ENCODE measurements at places on chromosomes 1 and 21.

GRCh38 chr1:115879977-115880376 lies 39.1 kb upstream of the NHLH2 start:
- H3K27ac ChIP-seq: no peak overlapping the region
- H3K4me1 ChIP-seq: no peaks in the 10 kb centered on the region
- no peak for DNase-seq
- H3K27me3 ChIP-seq: peaks cover 15% of the 10 kb centered on the region
- H3K36me3 ChIP-seq: no peaks in the 10 kb centered on the region
- no peak overlapping the region for H3K4me3 ChIP-seq

GRCh38 chr1:33292726-33293340 lies 28.1 kb downstream of the A3GALT2 start:
- no peak for DNase-seq
- peaks cover 10% of the 10 kb centered on the region for H3K36me3 ChIP-seq
- peaks cover 9% of the 10 kb centered on the region for H3K4me1 ChIP-seq
- no peaks in the 10 kb centered on the region for H3K27me3 ChIP-seq
- H3K27ac ChIP-seq: no peak overlapping the region

DNA sequence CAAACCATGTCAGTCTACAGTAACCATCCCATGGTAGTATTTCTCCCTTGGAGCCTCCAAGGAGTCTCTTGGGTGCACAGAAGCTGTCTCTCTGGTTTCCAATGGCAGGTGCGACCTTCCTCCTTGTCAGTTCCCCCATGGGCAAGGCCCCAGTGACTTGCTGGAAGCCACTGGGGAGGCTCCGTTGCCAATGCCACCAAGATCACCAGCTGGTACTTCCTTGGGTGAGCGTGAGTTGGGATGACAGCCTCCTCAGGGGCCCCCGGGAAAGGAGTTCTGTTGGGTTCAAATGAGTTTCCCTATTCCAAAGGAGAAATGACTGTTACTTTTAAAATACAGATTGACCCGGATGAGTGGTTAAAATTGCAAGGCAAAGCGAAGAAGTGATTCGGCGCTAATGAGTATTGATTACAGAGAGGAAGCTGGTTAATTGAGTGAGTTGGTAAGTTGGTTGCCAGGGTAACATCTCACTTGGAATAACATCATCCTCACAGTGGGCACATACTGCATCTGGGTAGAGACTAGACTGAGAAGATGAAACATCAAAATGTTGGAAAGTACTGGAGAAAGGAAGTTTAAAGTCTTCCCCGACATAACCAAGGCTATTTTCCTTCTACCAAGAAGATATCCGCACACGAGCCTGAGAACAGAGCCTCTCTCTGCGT lies 53.0 kb upstream of the LAPTM5 start:
- DNase-seq: no peak
- H3K4me3 ChIP-seq: no peak overlapping the region
- no peaks in the 10 kb centered on the region for H3K36me3 ChIP-seq
- no peaks in the 10 kb centered on the region for H3K4me1 ChIP-seq
- peaks cover 58% of the 10 kb centered on the region for H3K27me3 ChIP-seq

- no peaks in the 10 kb centered on the region for H3K27me3 ChIP-seq
- no peak for DNase-seq
- peaks cover 2% of the 10 kb centered on the region for H3K36me3 ChIP-seq
Measured at GRCh38 chr1:245946905-245947304, 560.2 kb downstream of the SMYD3 start.

GRCh38 chr1:170959385-170959784 lies 24.1 kb downstream of the MROH9 start:
- no peak overlapping the region for H3K4me3 ChIP-seq
- H3K4me1 ChIP-seq: no peaks in the 10 kb centered on the region
- H3K27me3 ChIP-seq: peaks cover 4% of the 10 kb centered on the region
- DNase-seq: no peak

GRCh38 chr1:59568158-59568935 lies 246.4 kb upstream of the HOOK1 start:
- H3K27me3 ChIP-seq: peaks cover 10% of the 10 kb centered on the region
- no peaks in the 10 kb centered on the region for H3K36me3 ChIP-seq
- H3K4me1 ChIP-seq: peaks cover 37% of the 10 kb centered on the region

- no peak for DNase-seq
- peaks cover 3% of the 10 kb centered on the region for H3K4me1 ChIP-seq
- peaks cover 3% of the 10 kb centered on the region for H3K36me3 ChIP-seq
- H3K4me3 ChIP-seq: no peak overlapping the region
Measured at GRCh38 chr21:42540396-42540795, 26.7 kb downstream of the SLC37A1 start.

GRCh38 chr1:31300193-31300592 lies 3.4 kb downstream of the ZCCHC17 start:
- H3K27ac ChIP-seq: no peak overlapping the region
- H3K27me3 ChIP-seq: no peaks in the 10 kb centered on the region
- H3K4me1 ChIP-seq: peaks cover 24% of the 10 kb centered on the region

DNA sequence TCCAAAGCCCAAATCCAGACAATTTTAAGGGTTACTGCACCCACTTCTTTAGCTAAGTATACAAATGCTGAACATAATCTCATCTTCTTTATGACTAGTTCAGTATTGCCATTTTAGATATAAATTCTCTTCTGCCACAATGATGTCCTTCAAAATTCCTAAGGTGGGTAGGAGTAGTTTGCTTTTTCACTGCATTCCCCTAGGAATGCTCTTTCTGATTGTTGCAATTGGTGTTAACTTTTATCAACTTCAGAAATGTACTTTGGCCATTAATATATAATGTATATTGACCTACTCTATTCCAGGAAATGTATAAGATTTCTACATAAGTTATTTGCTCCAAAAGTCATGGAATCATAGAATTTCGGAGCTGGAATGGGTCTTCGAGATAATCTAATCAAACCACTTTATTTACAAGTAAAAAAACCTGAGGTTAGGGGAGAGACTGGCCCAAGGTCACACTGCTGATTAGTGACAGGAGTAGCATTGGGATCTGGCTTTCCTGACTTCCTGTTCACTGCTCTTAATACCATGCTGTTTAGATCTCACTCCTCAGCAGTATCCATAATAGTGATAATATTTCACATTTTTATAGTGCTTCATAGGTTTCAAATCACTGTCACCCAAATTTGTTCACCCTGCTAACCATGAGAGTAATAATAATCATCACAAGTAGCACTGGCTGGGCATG lies 46.4 kb upstream of the RASAL2 start:
- H3K27me3 ChIP-seq: no peaks in the 10 kb centered on the region
- H3K4me3 ChIP-seq: no peak overlapping the region
- H3K4me1 ChIP-seq: no peaks in the 10 kb centered on the region
- no peak for DNase-seq

DNA sequence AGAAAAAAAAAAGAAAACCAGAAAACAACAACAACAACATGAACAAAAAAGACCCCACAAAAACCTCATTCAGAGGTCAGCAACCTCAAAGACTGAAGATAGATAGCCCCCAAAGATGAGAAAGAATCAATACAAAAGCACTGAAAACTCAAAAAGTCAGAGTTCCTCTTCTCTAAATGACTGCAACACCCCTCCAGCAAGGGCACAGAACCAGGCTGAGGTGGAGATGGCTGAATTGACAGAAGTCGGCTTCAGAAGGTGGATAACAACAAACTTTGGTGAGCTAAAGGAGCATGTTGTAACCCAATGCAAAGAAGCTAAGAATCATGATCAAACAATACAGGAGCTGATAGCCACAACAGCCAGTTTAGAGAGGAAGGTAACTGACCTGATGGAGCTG lies 17.0 kb downstream of the RAB3GAP2 start:
- no peak for DNase-seq
- peaks cover 31% of the 10 kb centered on the region for H3K4me1 ChIP-seq
- H3K27ac ChIP-seq: no peak overlapping the region
- peaks cover 83% of the 10 kb centered on the region for H3K36me3 ChIP-seq

- no peak for DNase-seq
- H3K27ac ChIP-seq: no peak overlapping the region
- H3K36me3 ChIP-seq: no peaks in the 10 kb centered on the region
- no peak overlapping the region for H3K4me3 ChIP-seq
- peaks cover 6% of the 10 kb centered on the region for H3K4me1 ChIP-seq
Measured at GRCh38 chr1:114610546-114611245, 29.3 kb upstream of the BCAS2 start.

GRCh38 chr1:228420968-228421826 lies 4.5 kb upstream of the TRIM17 start:
- no peak for DNase-seq
- H3K36me3 ChIP-seq: no peaks in the 10 kb centered on the region
- H3K27ac ChIP-seq: no peak overlapping the region
- H3K4me3 ChIP-seq: no peak overlapping the region
- H3K4me1 ChIP-seq: peaks cover 32% of the 10 kb centered on the region

DNA sequence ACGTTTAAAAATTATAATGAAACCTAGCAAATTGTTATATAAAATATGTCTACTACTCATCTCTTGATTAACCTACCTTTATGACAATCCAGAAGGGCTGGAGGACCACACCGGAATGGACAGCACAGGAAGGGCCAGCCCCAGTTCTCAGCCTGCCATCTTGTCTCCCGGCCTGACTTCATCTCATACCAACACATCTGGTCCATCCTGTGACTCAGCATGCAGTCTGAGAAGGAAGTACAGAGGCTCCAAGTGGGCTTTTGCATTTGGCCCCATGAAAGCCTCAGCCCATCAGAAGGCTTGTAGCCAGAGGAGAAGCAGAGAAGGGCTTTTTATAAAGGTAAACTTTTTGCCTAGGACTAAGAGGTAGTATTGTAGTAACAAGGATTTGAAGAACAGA lies 436.6 kb downstream of the MRPL39 start:
- H3K36me3 ChIP-seq: no peaks in the 10 kb centered on the region
- DNase-seq: no peak
- no peak overlapping the region for H3K27ac ChIP-seq
- no peak overlapping the region for H3K4me3 ChIP-seq
- H3K27me3 ChIP-seq: no peaks in the 10 kb centered on the region
- no peaks in the 10 kb centered on the region for H3K4me1 ChIP-seq

DNA sequence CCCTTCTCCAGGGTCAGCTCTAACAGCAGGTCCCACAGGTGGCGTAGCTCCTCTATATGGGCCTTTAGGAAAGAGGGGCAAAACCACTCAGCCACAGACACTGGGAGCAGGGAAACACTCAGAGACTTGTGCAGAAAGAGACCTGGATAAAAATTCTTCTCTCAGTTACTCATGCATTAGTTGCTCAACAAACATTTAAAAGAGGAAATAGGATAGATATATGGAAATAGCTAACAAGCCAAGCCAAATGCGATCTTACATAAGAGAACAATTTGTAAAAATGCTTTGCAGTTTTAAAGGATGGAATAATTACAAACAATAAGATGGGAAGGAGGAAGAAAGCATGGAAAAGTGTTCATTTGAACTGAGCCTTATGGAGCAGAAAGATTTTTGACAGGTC lies 4.9 kb downstream of the SPTA1 start:
- no peak overlapping the region for H3K27ac ChIP-seq
- DNase-seq: no peak
- no peaks in the 10 kb centered on the region for H3K36me3 ChIP-seq
- H3K4me1 ChIP-seq: no peaks in the 10 kb centered on the region
- no peak overlapping the region for H3K4me3 ChIP-seq

- no peak overlapping the region for H3K4me3 ChIP-seq
- DNase-seq: no peak
- H3K4me1 ChIP-seq: no peaks in the 10 kb centered on the region
- H3K27me3 ChIP-seq: no peaks in the 10 kb centered on the region
Measured at GRCh38 chr1:77484926-77485325, 197.5 kb downstream of the ZZZ3 start.

- H3K36me3 ChIP-seq: no peaks in the 10 kb centered on the region
- no peak overlapping the region for H3K27ac ChIP-seq
- H3K4me3 ChIP-seq: no peak overlapping the region
- DNase-seq: no peak
- peaks cover 2% of the 10 kb centered on the region for H3K27me3 ChIP-seq
Measured at GRCh38 chr1:13664451-13664850, 35.5 kb upstream of the PRDM2 start.

All from activated CD4-positive, alpha-beta memory T cell treated with anti-CD3 and anti-CD28 coated beads, Interleukin-2, amount 10 ng/mL, durations not matched to agents 7 days and 5 days (primary cell).